CD4-positive, alpha-beta memory T cell (primary cell): ENCODE measurements at places on chromosomes 1 and 21. TPM values are rescaled to one million over a fixed set of nuclear protein-coding genes. Genes with fewer than 3 reads are reported as not detected.
A peak's percentile ranks its signal among the peaks of the same experiment; 100 is the strongest.

GRCh38 chr1:61310538-61310937 is 228.2 kb downstream of the NFIA start:
- DNase-seq: no peak
- H3K27ac ChIP-seq: no peak overlapping the region
- H3K27me3 ChIP-seq: no peaks in the 10 kb centered on the region
- no peaks in the 10 kb centered on the region for H3K4me1 ChIP-seq

Gene PRELP
- total RNA-seq: not detected

GRCh38 chr1:192327997-192328396 is 11.2 kb downstream of the RGS21 start:
- no peak overlapping the region for H3K4me3 ChIP-seq
- H3K36me3 ChIP-seq: no peaks in the 10 kb centered on the region
- H3K27me3 ChIP-seq: no peaks in the 10 kb centered on the region
- no peak overlapping the region for H3K27ac ChIP-seq
- no peaks in the 10 kb centered on the region for H3K4me1 ChIP-seq

- no peaks in the 10 kb centered on the region for H3K4me1 ChIP-seq
- H3K36me3 ChIP-seq: no peaks in the 10 kb centered on the region
- no peak overlapping the region for H3K27ac ChIP-seq
- H3K4me3 ChIP-seq: no peak overlapping the region
- no peaks in the 10 kb centered on the region for H3K27me3 ChIP-seq
These were observed 13.6 kb downstream of the SDCCAG8 start for GRCh38 chr1:243269461-243269801.

GRCh38 chr1:202405928-202406327 is 57.4 kb downstream of the PPP1R12B start:
- no peak overlapping the region for H3K4me3 ChIP-seq
- H3K36me3 ChIP-seq: no peaks in the 10 kb centered on the region
- no peaks in the 10 kb centered on the region for H3K27me3 ChIP-seq
- H3K27ac ChIP-seq: no peak overlapping the region
- H3K4me1 ChIP-seq: no peaks in the 10 kb centered on the region

- H3K27ac ChIP-seq: no peak overlapping the region
- DNase-seq: no peak
- peaks cover 9% of the 10 kb centered on the region for H3K4me1 ChIP-seq
- H3K27me3 ChIP-seq: no peaks in the 10 kb centered on the region
- no peak overlapping the region for H3K4me3 ChIP-seq
These were observed 109.7 kb downstream of the TSEN15 start for GRCh38 chr1:184161071-184161698.

Gene GBP6
- total RNA-seq: 0.17 TPM

- no peak overlapping the region for H3K27ac ChIP-seq
- no peak for DNase-seq
These were observed 66.6 kb downstream of the BCAR3 start for GRCh38 chr1:93614986-93615581.

Gene RAP1A
- total RNA-seq: 134 TPM

Gene KLF17
- total RNA-seq: not detected

- no peaks in the 10 kb centered on the region for H3K27me3 ChIP-seq
- H3K36me3 ChIP-seq: no peaks in the 10 kb centered on the region
- no peak overlapping the region for H3K4me3 ChIP-seq
- no peak for DNase-seq
- no peak overlapping the region for H3K27ac ChIP-seq
These were observed 14.3 kb upstream of the COX20 start for GRCh38 chr1:244821134-244821533.

DNA sequence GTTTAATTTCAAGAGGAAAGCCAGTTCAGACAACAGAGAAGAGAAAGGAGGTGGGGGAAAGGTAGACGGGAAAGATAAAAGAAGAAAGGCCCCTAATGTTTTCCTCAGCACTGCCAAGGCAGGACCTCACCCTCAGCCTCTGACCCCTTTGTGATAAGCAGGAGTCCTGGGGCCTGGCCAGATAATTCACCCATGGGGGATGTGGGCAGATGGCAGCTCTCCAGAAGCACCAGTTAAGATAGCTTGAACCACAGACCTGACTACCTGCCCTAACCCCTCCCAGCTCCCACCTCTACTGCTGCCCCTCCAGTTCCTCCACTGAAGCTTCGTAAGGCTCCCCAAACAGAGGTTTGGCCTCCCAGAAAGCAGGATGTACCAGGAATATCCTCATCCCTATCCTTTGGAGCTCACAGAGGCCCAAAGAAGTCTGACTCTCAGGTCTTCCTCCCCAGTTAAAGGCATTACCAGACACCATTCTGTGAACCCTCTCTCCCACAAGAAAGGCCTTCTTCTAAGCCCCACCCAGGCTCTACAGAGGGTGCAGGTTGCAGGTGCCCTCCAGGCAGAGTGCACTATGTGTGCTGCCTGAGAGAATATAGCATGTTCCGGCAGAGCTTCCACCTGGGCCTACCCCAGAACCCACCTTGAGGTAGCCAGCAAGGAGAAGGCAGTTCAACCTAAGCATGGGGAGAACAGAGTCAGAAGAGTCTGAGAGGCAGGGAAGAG is 9.2 kb upstream of the SNAPIN start:
- peak overlapping the region; percentile 17 for H3K27ac ChIP-seq
- no peak overlapping the region for H3K4me3 ChIP-seq
- peaks cover 28% of the 10 kb centered on the region for H3K4me1 ChIP-seq
- H3K27me3 ChIP-seq: no peaks in the 10 kb centered on the region
- H3K36me3 ChIP-seq: peaks cover 18% of the 10 kb centered on the region

Gene ITPKB
- total RNA-seq: 156 TPM

Gene MAN1C1
- total RNA-seq: 42.6 TPM

Gene KRTAP6-1
- not detected for total RNA-seq

GRCh38 chr1:150551051-150551783 is 2.0 kb downstream of the ADAMTSL4 start:
- H3K4me3 ChIP-seq: no peak overlapping the region
- peak; percentile 10 for DNase-seq
- H3K4me1 ChIP-seq: peaks cover 23% of the 10 kb centered on the region
- no peaks in the 10 kb centered on the region for H3K27me3 ChIP-seq

Gene KCNJ15
- 1.1 TPM for total RNA-seq

GRCh38 chr1:223752721-223753515 is 40.6 kb downstream of the CAPN2 start:
- no peak overlapping the region for H3K27ac ChIP-seq
- H3K4me3 ChIP-seq: no peak overlapping the region
- DNase-seq: no peak
- no peaks in the 10 kb centered on the region for H3K27me3 ChIP-seq
- H3K4me1 ChIP-seq: peaks cover 14% of the 10 kb centered on the region
- peaks cover 86% of the 10 kb centered on the region for H3K36me3 ChIP-seq
